Peyer's patch (tissue), 4 donors: ENCODE measurements at places on chromosomes 12 and 14. TPM values are rescaled to one million over a fixed set of nuclear protein-coding genes. Genes with fewer than 3 reads are reported as not detected.

CCDC196 gene
- not detected for total RNA-seq

GPRC5D gene
- total RNA-seq: not detected

LRRC23 gene
- 1.7 TPM for total RNA-seq

WDHD1 gene
- total RNA-seq: 2.5 TPM

BTBD7 gene
- 28.1 TPM for total RNA-seq

SYNDIG1L gene
- total RNA-seq: not detected

VAMP1 gene
- total RNA-seq: 5.3 TPM

CSRP2 gene
- total RNA-seq: 8.0 TPM

TEX52 gene
- total RNA-seq: 2.3 TPM

SIX1 gene
- not detected for total RNA-seq

GALNT4 gene
- total RNA-seq: 22.7 TPM

SLC7A8 gene
- total RNA-seq: 48.1 TPM

KRT6A gene
- 2.3 TPM for total RNA-seq

CCDC175 gene
- not detected for total RNA-seq

CLEC12A gene
- not detected for total RNA-seq

OTOGL gene
- 1.7 TPM for total RNA-seq

CRACR2A gene
- total RNA-seq: 57.4 TPM

HHIPL1 gene
- total RNA-seq: 0.95 TPM

RFLNA gene
- 8.3 TPM for total RNA-seq

AQP2 gene
- total RNA-seq: not detected

IKZF4 gene
- 2.8 TPM for total RNA-seq

RAB35 gene
- total RNA-seq: 18.2 TPM

NEUROD4 gene
- not detected for total RNA-seq

RD3L gene
- total RNA-seq: not detected

GYS2 gene
- not detected for total RNA-seq

CIDEB gene
- 94.7 TPM for total RNA-seq

RPS6KA5 gene
- 15.1 TPM for total RNA-seq

KDM2B gene
- total RNA-seq: 49.0 TPM

LRP1-AS gene
- total RNA-seq: not detected

IFNG-AS1 gene
- not detected for total RNA-seq

NRL gene
- not detected for total RNA-seq

ESPL1 gene
- total RNA-seq: 90.2 TPM

ANO4 gene
- not detected for total RNA-seq

KRT79 gene
- not detected for total RNA-seq

UNG gene
- total RNA-seq: 58.6 TPM

KIF5A gene
- 0.94 TPM for total RNA-seq

TAS2R31 gene
- 9.0 TPM for total RNA-seq
